IPS DF 6.9 (cell line): ENCODE measurements at places on chromosomes 7 and 10.

DNA sequence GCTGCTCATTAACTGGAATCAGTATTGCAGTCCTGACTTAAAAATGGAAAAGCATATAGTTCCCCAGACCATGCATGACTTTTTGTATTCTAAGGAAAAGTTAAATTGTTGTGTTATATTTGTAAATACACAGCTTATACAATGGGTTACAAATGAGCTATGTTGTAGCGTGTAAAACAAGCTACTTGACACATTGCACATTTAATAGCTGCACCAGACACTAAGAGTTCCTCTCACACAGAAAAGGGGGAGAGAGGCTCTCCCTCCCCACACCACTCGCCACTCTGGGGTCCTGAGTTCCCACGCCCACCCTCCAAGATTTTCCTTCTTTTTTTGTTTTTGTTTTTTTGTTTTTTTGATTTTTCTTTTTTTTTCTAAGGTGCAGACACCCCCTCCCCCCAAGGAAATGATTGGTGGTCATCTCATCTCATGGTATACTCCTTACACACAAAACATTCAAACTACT lies 6.3 kb downstream of the KLF6 start:
- no peak for DNase-seq

- peak; percentile 33 for DNase-seq
These were observed 761.5 kb upstream of the POM121L12 start for GRCh38 chr7:52273685-52274610.

- DNase-seq = no peak
These were observed 15.3 kb upstream of the RBM33 start for GRCh38 chr7:155629171-155629570.

DNA sequence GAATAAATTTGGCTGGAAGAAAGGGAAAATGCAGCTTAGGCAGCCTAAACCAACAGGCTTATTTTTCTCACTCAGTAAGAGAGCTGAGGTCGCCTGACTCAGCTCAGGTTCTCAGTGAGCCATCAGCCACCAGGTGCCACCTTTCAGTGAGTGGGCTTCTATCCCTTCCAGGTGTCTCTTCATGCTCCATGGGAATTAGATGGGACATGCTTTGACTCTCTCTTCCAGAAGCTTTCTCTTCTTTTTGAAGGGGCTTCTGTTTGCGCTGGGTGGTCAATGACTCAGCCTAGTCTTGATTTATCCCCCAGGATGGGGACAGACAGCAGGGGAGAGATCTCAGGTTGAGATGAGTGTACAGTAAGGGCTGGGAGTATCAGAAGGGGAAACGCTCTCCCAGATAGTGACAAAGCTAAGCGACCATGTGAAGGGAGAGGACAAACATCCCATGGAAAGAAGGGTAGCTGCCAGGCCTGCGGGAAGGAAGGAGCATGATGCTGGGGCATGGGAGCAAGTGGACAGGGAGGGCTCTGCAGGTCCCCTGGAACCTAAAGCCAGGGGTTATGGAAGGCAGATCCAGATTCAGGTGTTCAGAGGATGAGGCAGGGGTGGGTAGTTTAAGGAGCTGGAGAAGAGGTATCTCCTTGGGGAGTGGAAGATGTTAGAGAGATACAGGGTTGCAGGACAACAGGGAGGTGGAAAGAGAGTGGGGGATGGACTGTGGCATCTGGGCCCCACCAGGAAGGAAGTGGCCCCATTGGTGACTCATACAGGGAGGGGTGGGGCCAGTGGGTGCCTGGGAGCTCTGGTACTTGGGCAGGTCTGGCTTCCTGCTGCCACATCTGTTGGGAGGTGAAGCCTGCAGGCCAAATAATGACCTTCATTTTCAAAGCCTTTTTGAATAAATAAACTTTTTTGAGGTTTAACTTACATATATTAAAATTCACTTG lies 32.5 kb downstream of the OGDH start:
- no peak for DNase-seq

- DNase-seq = no peak
These were observed 80.2 kb downstream of the RNF133 start for GRCh38 chr7:122618585-122619189.

DNA sequence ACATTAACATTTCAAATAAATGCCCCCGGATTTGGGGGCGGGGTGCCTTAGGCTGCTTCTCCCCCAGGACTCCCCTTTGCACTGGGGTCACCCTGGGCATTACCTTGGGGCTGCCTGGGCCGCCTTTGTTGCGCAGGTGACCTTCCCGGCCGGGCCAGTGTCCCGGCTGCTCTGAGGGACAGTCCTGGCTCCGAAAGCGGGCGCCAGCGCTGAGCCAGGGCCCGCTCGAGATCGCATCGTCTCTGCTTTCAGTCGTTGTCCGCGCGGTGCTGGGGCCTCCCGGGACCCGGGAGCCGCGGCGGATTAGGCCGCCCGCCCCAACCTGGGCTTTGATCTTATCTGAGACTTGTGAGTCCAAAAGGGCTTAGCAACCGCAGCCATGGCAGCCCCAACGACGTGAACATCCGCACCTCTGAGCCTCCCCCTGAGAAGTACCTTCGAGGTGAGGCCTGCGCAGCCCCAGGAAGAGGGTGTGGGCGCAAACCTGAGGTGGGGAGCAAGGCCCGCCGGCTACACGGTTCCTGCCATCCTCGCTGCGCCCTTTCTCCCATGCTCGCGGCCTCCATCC lies 14.8 kb upstream of the WAPL start:
- DNase-seq = no peak

GRCh38 chr10:59099481-59099880 lies 77.0 kb upstream of the PHYHIPL start:
- no peak for DNase-seq

DNA sequence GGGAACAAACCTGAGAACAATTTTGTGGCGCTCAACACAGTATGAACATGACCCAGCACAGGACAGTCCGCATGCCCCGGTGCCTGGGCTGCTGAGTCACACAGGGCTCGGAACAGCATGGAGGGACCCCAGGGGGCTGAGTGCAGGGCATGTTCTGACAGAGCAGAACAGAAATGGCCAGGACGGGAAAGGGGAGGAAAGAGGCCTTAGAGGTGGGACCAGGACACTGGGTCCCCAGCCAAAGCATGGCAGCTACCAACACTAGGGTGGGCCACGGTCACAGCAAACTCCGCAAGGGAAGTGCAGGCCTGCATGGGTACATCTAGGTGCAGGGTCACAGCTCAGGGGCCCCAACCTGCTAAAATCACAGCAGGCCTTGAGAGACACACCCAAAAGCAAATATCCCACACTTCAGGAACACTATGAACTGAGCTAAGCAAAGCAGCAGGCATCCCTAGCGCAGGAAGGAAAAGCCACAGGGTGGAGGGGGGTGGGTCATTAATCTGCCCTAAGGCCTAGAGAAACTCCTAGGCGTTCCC lies 5.6 kb downstream of the IMPDH1 start:
- DNase-seq = no peak

DNA sequence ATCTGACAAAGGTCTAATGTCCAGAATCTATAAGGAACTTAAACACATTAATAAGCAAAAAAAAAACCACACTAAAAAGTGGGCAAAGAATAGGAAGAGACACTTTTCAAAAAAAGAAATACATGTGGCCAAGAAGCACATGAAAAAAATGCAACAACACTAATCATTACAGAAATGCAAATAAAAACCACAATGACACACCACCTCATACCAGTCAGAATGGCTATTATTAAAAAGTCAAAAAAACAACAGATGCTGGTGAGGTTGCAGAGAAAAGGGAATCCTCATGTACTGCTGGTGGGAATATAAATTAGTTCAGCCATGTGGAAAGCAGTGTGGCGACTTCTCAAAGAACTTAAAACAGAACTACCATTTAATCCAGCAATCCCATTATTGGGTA lies 119.0 kb downstream of the LMBR1 start:
- no peak for DNase-seq

DNA sequence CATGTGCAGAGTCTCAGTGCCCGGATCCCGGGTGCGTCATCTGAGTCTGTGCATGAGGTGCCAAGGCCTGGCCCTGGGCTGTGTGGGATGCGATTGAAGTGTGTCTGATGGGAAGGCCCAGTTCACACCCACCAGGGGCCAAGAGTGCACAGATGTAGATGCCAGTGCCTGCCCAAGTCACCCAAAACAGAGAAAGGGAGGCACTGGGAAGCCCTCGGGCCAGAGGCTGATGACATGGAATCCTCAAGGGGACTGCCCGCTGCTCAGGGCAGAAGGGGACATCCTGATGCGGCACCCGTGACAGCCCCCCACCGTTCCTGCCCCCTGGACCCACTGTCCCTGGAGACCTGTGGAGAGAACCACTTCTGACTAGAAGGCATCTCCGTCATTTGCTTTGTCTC lies 72.2 kb upstream of the ZNF479 start:
- DNase-seq = no peak

GRCh38 chr10:10318856-10319255 lies 698.8 kb upstream of the CELF2 start:
- no peak for DNase-seq

GRCh38 chr7:923108-924041 lies 31.1 kb downstream of the ADAP1 start:
- DNase-seq = no peak

- no peak for DNase-seq
These were observed 539.4 kb upstream of the MGMT start for GRCh38 chr10:128927497-128928161.

- DNase-seq = no peak
These were observed 132.1 kb upstream of the CDK6 start for GRCh38 chr7:92968502-92968901.

- no peak for DNase-seq
These were observed 25.9 kb downstream of the DNAH11 start for GRCh38 chr7:21568762-21569161.

DNA sequence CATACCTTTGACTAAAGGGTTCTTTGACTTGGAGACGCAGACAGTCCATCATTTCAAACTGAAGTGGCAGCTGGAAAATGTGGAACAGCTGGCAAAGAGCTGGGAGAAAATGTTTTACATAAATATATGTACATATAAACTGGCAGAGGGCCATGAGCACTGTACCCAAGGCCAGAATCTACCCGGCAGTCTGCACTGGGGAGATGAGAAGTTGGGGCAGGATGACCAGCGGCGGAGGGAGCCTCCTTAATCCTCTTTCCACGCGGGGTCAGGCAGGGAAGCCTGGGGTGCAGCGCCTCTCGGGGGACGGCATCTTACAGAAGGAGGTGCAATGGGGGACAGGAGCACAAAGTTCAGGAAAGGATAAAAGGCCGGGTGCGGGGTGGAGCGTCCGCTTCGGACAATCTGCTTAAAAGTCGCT lies 1.3 kb downstream of the GLI3 start:
- no peak for DNase-seq

DNA sequence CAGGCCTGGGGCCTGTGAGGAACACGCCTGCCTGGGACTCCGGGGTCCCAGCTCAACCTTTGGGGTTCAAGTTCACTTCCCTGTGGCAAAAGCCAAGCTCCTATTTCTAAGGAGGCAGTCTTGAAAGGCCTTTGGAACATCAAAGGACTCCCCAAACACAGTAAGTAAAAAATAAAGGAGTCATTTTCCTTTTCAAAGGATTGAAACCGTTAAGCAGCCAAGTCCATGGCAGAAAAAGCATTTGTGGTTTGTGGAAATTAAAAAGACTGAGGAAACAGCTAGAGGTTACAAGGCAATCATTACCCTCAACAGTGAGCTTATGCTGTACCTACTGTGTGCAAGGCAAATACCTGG lies 200.8 kb downstream of the MYOF start:
- DNase-seq = no peak

DNA sequence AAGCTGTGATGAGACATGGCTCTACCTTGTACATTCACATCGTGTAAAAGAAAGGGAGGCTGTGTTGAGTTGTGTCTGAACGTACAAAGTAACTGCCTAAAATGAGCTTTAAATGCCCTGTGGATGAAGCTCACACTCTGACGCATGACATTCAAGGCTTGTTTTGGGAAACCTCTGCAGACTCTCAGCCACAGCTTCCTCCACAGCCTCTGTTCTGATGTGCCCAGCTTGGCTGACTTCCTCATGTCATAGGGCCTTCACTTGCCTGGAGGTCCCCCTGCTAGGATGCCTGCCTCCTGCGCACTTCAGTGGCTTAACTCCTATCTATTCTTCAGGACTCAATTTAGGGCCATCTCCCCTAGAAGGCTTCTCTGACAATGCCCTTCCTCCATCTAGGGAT lies 230.0 kb upstream of the HABP2 start:
- no peak for DNase-seq

DNA sequence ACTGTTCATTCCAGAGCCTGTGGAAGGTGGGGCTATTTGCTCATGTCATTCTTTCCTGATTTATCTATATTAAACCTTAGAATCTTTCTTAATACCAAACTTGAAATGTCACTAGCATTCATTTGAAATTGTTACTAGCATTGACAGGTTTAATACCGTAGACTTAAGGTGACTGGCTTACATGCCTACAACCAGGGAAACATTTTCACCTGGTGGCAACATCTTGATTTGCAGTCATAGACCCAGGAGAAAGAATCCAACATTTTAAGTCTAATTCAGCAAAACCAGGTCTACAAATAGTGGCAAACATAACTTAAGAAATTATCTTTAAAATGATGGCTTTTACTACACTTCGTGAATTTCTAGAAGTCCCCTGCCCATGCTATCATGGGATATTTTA lies 353.7 kb downstream of the HTR7 start:
- DNase-seq = no peak

DNA sequence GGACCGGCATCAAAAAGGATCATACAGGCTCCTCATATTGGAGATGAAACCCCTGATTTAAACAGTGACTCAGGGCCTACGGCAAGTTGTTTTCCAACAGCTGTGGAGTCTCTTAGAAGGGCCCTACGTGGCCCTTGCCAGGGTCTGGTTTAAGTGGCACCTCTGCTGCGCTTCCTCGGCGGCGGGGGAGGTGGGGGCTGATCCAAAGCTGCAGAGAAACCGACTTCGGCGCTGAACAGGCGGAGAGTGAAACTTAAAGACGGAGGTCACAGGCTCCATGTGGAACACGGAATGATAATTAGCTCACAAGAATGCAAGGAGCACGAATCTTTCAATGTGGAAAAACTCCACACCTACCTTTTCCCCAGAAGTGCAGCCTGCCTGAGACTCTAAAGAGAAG lies 477.9 kb downstream of the TCERG1L start:
- no peak for DNase-seq

DNA sequence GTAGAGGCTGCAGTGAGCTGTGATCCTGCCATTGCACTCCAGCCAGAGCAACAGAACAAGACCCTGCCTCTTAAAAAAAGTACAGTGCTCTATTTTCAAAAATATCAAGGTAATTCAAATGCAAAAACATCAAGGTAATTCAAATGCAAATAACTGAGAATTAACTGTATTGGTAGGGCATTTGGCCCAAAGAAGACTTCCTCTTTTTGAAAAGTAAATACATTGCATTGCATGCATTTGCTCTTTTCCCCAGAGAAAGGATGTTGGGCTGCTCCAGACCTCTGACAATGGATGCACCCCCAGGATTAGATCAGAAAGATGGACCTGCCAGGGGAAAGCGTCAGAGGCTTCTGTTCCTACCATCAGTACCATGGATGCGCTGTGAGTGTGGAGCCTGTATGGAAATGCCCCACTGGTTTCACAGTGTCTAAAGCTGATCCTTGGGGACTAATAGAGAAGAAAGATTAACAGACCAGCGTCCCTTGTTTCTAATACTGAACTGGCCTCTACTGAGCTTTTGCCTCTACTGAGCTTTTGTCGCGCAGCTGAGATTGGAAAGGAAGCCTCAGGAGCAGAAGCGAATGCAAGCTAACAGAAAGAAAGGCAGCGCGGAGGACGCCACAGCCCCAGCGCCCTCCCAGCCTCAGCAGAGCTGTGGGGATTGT lies 93.5 kb upstream of the LYZL2 start:
- no peak for DNase-seq
